ENCODE measurements at places on chromosomes 5 and 9.

GRCh38 chr5:145941448-145942130 is 5.2 kb downstream of the SH3RF2 start:
- H3K4me1 ChIP-seq, result peaks cover 3% of the 10 kb centered on the region
- no peak overlapping the region for H3K27ac ChIP-seq
- H3K4me3 ChIP-seq, result no peak overlapping the region
- no peak for DNase-seq
- no peaks in the 10 kb centered on the region for H3K27me3 ChIP-seq

DNA sequence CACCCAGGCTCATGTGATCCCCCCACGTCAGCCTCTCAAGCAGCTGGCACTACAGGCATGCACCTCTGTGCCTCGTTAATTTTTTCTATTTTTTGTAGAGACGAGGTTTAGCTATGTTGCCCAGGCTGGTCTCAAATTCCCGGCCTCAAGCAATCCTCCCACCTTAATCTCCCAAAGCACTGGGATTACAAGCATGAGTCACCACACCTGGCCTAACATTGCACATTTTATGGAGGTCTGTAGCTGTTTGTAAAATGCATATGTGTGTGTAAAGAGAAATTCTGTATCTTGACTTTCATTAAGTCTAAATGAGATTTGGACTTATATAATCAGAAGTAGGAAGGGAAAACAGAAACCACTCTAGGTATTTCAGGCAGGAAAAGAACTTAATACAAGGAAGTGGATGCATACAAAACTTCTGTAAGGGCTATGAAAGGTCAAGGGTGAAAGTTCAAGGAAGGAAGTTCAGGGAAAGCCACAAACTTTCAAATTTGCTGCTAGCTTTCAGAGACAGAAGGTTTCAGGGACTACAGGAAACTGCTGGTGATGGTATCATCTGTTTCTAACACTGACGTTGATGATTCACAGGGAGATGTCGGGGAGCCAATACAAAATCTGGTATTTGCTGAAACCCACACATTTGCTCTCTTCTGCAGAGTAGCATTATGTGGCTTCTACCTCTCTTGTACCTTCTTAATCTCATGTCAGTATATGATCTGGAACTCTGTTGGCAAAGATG is 209.4 kb downstream of the PIK3R1 start:
- no peaks in the 10 kb centered on the region for H3K36me3 ChIP-seq
- no peaks in the 10 kb centered on the region for H3K27me3 ChIP-seq

DNA sequence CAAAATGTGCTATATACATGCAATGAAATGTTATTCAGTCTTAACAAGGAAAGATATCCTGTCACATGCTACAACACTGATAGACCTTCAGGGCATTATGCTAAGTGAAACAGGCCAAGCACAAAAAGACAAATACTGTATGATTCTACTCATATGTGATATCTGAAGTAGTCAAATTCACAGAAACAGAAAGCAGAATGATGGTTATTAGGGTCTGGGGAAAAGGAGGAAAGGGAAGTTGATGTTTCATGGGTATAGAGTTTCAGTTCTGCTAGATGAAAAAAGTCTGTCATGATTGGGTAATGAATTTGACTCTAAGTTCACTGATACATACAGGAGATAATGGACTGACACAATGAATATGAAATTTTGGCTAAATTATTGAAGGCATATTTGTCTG is 11.2 kb upstream of the RIC1 start:
- H3K4me1 ChIP-seq, result peaks cover 10% of the 10 kb centered on the region
- no peak for DNase-seq
- H3K36me3 ChIP-seq, result no peaks in the 10 kb centered on the region
- H3K27ac ChIP-seq, result no peak overlapping the region
- no peaks in the 10 kb centered on the region for H3K27me3 ChIP-seq
- H3K4me3 ChIP-seq, result no peak overlapping the region

- H3K27ac ChIP-seq, result peak overlapping the region; percentile 52
- H3K36me3 ChIP-seq, result no peaks in the 10 kb centered on the region
- no peaks in the 10 kb centered on the region for H3K27me3 ChIP-seq
- peaks cover 41% of the 10 kb centered on the region for H3K4me1 ChIP-seq
- DNase-seq, result peak; percentile 55
- no peak overlapping the region for H3K4me3 ChIP-seq
Measured at GRCh38 chr5:73740274-73740790, 114.3 kb downstream of the ARHGEF28 start.

- no peak for DNase-seq
- peaks cover 35% of the 10 kb centered on the region for H3K4me1 ChIP-seq
- no peak overlapping the region for H3K27ac ChIP-seq
- H3K36me3 ChIP-seq, result no peaks in the 10 kb centered on the region
Measured at GRCh38 chr9:93470391-93470790, 17.0 kb upstream of the FAM120AOS start.

DNA sequence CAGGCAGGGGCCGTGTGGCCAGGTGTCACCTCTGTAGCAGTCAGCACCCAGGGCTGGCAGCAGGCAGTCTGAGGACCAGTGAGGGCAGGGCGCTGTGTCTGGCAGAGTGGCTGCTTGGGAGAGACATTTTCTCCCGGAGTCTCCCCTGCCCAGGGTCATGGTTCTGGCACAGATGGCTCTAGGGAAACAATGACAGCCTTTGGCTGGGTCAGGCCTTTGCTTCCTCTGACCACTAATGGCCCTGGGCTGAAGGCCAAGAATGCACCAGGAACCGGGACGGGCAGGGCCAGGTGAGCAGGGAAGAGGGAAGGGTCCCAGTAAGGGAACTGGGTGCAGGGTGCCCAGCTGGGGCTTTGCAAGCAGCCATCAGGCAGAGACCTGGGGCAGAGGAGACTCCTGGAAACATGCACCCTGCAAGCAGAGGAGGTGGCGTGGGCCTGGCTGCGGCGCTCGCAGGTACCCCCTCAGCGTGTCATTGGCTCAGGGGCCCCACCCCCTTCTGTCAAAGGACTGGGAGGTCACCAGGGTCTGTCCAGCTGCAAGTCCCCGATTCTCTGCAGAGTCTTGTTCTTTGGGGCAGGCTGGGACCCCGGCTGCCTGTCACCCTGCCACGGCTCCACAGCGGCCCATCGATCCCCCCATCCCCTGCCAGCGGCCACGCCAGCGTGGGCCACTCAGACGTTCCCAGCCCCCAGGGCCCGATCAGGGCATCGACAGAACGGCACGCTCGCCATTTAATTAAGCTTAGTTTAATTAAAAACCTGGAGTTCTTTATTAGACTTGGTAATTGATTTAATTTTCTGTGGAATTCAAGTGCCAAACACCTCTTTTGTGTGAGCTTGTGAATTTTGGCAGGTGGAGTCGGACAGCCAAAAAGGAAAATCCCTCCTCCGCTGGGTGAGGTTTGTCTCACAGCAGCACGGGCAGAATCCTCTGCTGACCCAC is 18.9 kb upstream of the TMEM250 start:
- H3K27ac ChIP-seq, result no peak overlapping the region
- H3K4me3 ChIP-seq, result no peak overlapping the region
- DNase-seq, result no peak
- peaks cover 15% of the 10 kb centered on the region for H3K27me3 ChIP-seq

DNA sequence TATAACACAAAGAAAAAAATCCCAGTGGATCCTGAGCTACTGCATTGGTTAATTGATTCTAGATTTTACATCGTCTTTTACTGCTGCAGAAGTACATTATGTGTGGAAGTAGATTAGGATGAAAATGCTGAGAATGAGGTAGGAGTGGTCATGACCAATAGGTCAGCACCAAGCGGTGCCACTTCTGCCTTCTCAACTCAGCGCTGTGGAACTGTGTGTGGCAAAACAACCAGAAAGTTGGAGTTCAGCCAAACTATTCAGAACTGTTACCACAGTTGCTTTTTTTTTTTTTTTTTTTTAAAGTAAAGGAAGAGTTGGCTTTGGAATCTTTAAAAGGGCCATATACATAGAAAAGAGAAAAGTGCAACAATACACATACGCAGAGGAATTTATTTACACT is 24.2 kb downstream of the POU5F2 start:
- H3K4me1 ChIP-seq, result no peaks in the 10 kb centered on the region
- H3K27me3 ChIP-seq, result no peaks in the 10 kb centered on the region
- no peak overlapping the region for H3K4me3 ChIP-seq

GRCh38 chr5:154831451-154831850 is 19.0 kb downstream of the FAXDC2 start:
- H3K27ac ChIP-seq, result no peak overlapping the region
- no peak overlapping the region for H3K4me3 ChIP-seq
- peaks cover 5% of the 10 kb centered on the region for H3K4me1 ChIP-seq

DNA sequence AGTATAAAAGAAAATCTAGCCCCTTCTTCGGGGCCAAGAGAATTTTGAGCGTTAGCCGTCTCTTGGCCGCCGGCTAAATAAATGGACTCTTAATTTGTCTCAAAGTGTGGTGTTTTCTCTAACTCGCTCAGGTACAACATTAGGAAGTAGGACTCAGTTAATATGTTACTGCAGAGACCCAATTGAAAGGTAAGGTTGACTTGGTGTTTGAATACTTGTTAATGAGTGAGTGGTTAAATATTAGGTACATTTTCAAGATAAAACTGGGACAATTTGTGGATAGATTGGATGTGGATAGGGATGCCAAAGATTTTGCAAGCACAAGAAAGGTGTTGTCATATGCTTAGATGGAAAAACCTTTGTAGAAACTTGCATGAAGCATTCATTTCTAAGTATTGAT is 1177.3 kb upstream of the CDH18 start:
- no peaks in the 10 kb centered on the region for H3K27me3 ChIP-seq
- no peaks in the 10 kb centered on the region for H3K36me3 ChIP-seq
- no peak for DNase-seq
- H3K4me3 ChIP-seq, result no peak overlapping the region
- no peaks in the 10 kb centered on the region for H3K4me1 ChIP-seq

DNA sequence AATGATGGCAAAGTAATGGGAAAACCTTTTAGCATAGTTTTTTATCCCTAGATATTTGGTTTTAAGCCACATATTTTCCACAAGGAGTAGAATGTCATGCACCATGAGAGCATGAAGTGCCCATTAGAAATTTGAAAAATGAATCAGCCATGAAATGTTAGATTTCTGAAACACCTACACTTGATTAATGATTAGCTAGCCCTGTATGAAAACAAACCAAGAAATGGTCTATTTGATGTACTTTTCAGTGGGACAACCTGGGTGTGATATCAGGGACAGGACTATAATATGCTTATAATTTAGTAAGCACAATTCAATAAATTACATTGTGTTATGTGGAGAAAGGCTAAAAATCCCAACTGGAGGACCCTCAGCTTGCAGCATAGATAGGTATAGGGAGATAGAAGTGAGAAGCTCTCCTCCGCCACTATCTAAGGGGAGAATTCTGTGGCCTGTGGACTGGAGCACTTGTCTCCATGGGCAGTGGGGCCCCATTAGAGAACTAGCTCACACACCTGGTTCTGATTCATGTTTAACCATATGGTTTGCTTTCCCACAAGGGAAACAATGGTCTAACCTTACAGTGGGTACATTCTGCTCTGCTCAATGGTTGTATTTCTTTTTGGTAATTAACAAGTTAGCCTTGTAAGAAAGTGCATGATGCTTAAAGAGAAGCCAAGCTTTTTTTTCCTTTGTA is 35.2 kb downstream of the NUP214 start:
- no peak for DNase-seq
- no peaks in the 10 kb centered on the region for H3K27me3 ChIP-seq
- no peak overlapping the region for H3K4me3 ChIP-seq
- no peaks in the 10 kb centered on the region for H3K4me1 ChIP-seq

DNA sequence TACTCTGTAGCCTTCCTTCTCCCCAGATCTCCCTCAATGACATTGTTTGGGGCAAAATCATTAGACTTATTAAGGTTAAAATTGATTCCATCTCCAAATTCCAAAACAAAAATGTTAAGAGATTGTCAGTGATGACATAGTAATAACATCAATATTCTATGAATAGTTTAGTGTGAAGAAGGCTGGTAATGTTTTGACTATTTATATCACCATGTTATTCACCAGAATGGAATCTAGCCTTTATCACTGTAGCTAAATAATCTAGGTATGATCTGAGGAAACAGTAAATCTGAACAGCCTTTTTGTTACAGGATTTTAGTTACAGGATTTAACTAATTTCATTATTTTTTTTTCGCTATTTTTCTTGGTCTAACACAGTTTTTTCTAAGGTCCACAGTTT is 929 bp upstream of the PLPP6 start:
- DNase-seq, result no peak
- H3K36me3 ChIP-seq, result no peaks in the 10 kb centered on the region
- H3K27ac ChIP-seq, result no peak overlapping the region
- no peaks in the 10 kb centered on the region for H3K27me3 ChIP-seq
- no peak overlapping the region for H3K4me3 ChIP-seq
- H3K4me1 ChIP-seq, result peaks cover 29% of the 10 kb centered on the region

DNA sequence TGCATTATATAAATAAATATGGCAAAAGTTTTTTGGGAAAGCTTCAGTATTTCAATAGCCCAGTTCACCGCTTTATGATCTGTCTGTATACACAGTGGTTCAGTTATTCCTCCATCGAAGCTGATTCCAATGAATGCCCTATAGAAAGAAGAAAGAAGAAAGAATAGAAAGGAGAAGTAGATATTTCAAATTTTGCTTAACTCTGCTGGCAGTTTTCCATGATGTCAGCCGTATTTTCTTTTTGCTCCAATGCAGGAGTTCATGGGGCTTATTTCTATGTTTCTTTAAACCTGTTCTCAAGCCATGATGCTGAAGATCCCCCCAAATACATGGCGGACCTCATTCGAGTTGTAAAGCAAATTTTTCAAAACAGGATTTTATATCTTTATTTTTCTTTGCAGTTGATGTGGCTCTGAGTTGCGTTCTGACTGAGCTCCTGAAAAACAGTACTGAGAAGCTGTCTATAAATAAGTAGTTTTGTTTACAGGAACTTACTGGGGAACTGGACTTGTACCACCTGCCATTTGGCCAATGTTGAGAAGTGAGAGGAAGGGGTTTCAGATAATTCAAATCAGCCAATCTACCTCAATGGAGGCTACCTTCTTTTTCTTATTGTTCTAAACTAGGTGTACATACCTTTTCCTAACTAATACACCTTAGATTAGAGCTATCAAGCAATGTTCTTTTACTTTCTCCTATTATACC is 418.5 kb upstream of the MEF2C start:
- H3K27me3 ChIP-seq, result no peaks in the 10 kb centered on the region
- no peak overlapping the region for H3K27ac ChIP-seq
- DNase-seq, result no peak
- no peak overlapping the region for H3K4me3 ChIP-seq
- no peaks in the 10 kb centered on the region for H3K4me1 ChIP-seq

DNA sequence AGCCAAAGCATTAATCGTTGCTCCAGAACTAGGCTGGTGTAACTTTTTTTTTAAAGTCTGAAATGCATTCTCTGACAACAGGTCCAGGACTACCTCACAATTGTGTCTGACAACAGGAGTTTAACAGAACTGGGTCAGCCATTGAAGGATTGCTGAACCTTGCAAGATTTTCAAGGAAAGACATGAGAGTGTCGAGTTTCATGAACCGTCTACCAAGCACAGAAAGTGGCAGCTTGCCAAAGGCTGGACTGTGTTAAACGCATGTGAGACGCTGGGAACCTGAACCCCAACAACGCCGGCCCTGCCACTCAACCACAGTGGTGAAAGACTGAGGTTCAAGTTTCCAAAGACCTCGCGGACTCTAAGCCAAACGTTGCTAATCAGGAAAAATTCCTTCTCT is 79.1 kb downstream of the LHFPL2 start:
- peak; percentile 73 for DNase-seq
- H3K27me3 ChIP-seq, result no peaks in the 10 kb centered on the region
- no peak overlapping the region for H3K4me3 ChIP-seq
- no peak overlapping the region for H3K27ac ChIP-seq

- no peak overlapping the region for H3K27ac ChIP-seq
- no peaks in the 10 kb centered on the region for H3K4me1 ChIP-seq
- H3K4me3 ChIP-seq, result no peak overlapping the region
Measured at GRCh38 chr5:35618781-35619180, 1.1 kb downstream of the SPEF2 start.

GRCh38 chr5:125583321-125584139 is 837.1 kb upstream of the ZNF608 start:
- H3K4me3 ChIP-seq, result no peak overlapping the region
- H3K36me3 ChIP-seq, result no peaks in the 10 kb centered on the region
- H3K4me1 ChIP-seq, result no peaks in the 10 kb centered on the region
- H3K27ac ChIP-seq, result no peak overlapping the region
- DNase-seq, result no peak
- H3K27me3 ChIP-seq, result no peaks in the 10 kb centered on the region
